ENCODE measurements at places on chromosomes 12 and 14.

DNA sequence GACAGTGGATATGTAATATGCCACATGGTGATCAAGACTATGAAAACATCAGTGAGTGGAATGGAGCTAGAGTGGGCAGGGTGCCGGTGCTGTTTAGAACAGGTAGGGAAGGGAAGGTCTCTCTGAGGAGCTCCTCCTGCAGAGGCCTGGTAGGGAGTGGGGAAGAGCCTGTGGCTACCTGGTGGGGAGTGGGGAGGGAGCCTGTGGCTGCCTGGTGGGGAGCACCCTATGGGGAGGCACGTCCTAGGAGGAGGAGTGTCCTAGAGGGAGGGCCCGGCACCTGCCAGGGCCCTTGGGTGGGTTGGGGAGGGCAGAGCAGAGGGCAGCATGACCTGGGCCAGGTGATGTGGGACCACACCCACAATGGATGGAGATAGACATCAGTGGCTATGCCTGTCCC, 122.6 kb downstream of the ADGRD1 start:
- DNase-seq, result no peak

DNA sequence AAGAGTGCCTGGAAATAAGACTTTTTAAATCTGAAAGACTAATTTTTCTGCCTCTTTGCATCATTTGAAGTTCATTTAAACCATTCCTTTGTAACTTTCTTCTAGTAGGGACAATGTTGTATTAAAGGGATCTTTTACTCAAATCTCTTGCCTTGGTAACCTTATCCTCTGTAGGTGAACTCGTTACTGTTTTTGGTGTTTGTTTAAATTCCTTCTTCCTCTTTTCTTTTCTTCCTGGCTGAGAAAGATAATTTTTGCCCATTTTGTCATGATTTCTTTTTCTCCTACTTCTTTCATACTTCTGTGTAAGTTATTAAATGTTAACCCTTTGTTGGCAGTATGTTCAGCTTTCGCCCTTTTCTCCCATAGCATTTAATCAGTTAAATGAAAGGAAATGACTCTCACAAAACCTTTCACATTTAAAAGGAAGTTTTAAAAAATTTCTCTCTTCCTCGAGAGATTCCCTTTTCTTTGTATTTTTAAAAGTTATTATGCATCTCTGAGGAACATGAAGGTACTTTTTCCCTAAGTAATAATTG, 10.3 kb downstream of the VEZT start:
- DNase-seq, result no peak

DNA sequence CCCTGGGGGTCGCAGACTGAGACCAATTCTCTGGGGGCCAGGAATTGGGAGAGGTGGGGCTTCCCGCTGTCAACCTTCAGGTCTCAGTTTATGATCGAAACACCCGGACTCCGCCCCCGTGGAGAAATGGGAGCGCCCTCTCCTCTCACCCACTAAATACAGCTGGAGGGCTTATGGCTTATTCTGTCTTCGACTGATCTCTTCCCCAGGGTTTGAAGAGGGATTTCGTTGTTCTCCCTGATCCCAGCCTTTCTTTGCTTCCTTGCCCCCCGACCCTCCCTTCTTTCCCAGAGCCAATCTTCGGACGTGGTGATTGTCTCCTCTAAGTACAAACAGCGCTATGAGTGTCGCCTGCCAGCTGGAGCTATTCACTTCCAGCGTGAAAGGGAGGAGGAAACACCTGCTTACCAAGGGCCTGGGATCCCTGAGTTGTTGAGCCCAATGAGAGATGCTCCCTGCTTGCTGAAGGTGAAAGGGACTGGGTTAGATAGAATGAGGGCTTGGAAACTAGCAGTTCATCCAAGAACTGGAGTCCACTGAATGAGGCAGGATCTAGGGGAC, 607 bp downstream of the OS9 start:
- no peak for DNase-seq

DNA sequence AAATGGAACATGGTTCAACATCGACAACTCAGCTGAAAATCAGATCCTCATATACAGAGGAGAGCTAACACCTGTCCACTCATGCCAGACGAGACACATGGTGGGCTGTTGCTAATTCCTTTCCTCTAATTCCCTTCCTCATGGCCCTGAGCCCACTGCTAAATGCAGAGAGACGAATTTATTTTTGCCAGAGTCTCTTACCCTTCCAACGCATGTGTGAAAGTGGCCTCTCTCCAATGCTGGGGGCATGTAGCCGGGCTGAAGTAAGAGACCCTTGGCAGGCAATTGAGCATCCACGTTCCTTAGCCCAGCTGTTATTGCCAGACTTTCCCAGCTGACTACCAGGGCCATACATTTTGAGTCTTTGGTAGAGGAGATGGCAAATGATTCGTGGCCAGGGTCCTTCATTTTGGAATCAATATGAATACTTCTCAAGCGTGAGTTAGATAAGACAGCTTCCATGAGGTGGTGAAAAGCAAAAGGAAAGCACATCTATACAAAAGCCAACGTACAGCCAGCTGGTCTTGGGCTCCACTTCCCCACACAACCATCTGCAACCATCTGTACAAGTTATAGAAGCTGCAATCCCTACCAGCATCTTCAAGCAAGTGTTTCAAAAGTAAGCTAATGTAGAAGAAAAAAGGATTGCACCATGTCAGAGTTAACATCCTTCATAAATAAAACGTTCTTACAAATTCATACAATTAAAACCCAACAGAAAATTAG, 28.6 kb downstream of the CORO1C start:
- DNase-seq, result no peak

DNA sequence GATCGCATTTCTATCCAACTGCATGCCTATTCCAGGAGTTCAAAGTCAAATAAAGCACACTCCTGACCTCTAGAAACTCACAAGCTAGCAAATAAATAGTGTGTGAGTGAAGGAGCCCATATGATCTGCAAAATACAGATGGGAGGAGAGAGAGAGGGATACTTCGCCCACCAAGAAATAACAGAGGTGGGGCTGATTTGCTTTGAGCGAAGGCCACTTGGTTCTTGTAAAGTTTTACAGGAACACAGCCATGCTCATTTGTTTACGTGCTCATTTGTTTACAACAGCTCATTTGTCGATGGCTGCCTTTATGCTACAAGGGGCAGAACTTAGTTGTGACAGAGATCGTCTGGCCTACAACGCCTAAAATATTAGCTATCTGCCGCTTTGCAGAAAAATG, 63.4 kb upstream of the GPATCH2L start:
- DNase-seq, result no peak
